ENCODE measurements at places on chromosomes 16 and 17.

DNA sequence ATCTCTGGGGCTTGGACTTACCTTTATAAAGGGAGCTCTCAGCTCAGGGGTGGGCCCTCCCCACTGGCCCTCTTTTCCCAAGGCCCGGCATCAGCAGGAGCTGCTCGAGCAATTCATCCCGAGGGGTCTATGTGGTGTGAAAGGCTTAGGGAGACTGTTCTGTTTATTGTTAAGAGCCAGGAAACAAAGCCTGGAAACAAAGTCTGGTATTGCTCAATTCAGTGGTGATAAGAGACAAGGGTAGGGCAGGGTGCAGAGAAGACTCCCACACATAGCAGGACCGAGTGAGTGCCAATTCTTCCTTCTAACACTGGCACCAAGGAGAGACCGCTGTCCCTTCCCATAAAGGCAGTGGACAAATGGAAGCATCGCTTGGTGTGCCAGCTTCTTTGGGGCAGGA is 750.7 kb downstream of the KCNJ18 start:
- no peak for DNase-seq

DNA sequence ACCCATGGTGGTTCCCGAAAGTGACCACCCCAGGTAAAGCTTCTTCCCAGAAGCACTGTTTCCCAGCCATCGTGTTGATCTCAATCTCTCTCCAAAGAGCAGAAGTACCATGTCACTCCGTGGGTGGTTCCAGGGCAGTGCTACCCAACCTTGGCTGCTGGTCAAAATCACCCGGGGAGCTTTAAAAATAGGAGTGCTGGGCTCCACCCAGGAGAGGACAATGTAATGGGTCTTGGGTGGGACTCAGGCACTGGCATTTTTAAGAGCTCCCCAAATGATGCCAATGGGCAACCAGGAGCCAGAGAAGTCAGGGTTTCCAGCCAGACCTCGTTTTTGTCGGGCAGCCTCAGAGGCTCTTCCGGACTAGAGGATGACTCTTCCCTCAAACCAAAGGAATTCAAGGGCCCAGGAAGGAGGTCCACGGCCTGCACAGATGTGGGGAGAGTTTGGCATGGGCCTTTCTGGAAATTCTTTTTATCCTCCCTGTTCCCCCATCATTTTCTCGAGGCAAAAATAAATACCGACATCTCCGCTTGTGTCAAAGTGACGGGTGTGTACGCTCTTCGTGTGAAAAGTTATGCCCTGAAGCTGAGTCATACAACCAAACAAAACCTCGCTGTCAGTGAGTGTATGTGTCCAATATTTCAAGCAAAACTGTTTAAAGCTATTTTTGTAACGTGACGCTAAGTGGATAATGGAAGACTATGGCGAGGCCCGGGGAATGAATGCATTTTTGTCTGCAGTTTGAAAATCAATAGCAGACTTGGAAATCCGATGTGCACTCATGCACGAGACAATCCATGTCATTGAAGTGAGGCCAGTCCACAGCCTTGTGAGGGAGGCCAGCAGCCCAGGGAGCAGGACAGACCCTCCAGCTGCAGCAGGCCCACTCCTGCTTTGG is 364.1 kb downstream of the FOXL1 start:
- DNase-seq = no peak

DNA sequence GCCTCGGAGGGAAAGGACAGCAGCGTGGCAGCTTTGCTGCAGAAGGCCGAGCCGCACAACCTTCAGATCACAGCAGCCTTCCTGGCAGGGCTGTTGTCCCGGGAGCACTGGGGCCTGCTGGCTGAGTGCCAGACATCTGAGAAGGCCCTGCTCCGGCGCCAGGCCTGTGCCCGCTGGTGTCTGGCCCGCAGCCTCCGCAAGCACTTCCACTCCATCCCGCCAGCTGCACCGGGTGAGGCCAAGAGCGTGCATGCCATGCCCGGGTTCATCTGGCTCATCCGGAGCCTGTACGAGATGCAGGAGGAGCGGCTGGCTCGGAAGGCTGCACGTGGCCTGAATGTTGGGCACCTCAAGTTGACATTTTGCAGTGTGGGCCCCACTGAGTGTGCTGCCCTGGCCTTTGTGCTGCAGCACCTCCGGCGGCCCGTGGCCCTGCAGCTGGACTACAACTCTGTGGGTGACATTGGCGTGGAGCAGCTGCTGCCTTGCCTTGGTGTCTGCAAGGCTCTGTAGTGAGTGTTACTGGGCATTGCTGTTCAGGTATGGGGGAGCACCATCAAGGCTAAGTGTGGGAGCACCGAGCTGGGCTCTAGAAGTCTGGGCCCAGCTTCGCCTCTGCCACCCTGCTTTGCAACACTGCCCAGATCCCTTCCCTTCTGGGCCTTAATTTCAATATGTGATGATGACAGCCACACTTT is 18.6 kb downstream of the NOD2 start:
- no peak for DNase-seq

DNA sequence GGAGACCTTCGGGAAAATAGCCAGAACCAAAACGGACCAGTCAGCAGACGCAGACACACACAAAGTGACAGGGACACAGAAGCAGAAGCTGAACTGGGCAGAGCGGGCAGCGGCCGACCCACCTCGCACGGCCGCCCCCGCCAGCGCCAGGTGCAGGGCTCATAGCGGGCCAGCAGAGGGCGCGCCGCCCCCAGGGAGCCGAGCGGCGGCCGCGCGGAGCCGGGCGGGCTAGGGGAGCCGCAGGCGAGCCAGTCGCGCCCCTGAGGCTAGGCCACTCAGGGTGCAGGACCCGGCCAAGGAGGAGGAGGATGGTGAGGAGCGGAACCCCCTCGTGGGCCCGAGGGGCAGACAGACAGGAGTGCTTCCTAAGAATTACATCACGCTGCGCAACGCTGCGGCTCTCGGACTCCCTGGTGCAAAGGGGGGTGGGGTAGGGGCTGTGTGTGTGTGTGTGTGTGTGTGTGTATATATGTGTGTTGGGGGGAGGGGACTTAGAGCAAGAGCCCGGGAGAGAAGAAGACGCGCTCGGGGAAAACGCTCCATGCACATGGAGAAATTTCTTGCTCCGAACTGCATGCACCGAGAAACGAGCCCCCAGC is 913 bp upstream of the NOG start:
- peak; percentile 57 for DNase-seq

DNA sequence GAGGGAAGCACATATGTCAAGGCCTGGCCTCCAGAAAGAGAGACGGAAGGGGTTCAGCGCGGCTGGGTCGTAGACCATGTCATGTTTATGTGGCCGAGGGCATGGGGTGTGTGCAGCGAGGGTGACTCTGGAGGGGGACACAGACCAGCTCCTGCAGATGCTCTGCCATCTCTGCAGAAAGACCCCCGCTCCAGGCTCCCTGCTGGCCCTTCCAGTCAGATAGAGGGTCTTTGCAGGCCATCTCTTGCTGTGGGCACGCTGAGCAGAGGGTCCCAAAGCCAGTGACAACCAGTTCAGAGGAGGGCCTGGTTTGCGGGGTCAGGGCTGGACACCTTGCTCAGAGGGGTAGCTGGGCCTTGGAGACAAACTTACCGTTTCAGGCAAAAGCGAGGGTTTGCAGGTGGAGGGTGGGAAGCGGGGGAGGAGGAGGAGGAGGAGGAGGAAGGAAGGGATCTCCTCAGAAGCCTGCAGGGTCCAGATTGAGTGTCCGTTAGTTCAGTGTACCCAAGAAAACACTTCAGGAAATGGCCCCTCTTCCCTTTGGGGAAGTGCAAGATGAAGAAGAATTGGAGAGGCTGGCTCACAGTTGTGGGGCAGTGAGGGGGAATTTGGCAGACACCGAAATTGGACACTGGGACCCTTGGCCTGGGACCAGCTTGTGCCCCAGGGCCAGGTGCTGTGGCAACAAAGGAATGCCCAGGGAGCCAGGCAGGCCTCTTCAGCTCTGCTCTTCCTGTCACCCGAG is 102.8 kb downstream of the CMIP start:
- DNase-seq = no peak

GRCh38 chr16:79074951-79075350 is 525.6 kb downstream of the MAF start:
- DNase-seq = no peak
